Epithelial cell of proximal tubule (primary cell): ENCODE measurements at places on chromosomes 1 and 21.

DNA sequence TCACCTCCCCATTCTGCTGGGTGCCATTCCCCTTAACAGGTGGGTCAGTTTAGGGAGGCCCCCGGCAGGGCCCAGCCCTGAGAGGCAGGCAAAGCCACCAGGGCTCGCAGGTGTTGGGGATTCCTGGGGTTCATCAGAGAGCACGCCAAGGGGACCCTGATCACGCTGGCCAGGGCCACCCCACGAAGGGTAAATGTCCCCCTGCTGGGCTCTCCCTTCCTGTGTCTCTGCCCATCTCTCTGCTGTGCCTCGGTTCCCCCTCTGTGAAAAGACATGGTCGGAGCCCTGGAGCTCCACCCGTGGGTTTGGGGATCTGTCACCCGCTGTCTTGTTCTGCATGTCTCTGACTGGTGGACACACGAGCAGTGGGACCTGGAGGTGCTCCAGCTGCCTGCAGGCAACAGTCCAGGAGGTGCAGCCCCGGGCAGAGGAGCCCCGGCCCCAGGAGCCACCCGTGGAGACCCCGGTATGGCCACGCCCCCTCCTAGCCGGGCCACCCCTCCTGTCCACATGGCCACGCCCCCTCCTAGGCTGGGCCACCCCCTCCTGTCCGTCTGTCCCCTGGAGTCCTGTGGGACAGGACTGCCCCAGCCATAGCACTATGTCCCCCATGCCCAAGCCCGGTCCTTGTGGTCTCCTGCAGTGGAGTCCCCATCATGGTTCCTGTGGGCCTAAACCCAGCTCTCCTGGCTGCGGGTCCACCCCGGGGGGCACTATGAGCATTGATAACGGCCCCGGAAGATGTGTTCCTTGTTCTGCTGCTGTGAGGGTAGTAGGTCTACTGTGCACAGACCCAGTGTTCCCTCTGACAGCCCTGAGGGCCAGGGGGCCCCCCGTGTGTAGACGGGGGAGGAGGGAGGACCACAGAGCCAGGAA lies 6.5 kb downstream of the AIRE start:
- no peak for DNase-seq

GRCh38 chr21:20613654-20614053 lies 384.6 kb upstream of the NCAM2 start:
- DNase-seq, result no peak

- DNase-seq, result no peak
Observed at GRCh38 chr1:165574295-165574694, 30.5 kb downstream of the LRRC52 start.

GRCh38 chr1:206507284-206508129 lies at the start of gene RASSF5:
RASSF5 (plus strand) TSS chr1:206507531; CDS start chr1:206507603, 72 bp downstream.
- DNase-seq, result no peak

GRCh38 chr1:154598871-154599635 lies 8.9 kb downstream of the ADAR start:
- no peak for DNase-seq

DNA sequence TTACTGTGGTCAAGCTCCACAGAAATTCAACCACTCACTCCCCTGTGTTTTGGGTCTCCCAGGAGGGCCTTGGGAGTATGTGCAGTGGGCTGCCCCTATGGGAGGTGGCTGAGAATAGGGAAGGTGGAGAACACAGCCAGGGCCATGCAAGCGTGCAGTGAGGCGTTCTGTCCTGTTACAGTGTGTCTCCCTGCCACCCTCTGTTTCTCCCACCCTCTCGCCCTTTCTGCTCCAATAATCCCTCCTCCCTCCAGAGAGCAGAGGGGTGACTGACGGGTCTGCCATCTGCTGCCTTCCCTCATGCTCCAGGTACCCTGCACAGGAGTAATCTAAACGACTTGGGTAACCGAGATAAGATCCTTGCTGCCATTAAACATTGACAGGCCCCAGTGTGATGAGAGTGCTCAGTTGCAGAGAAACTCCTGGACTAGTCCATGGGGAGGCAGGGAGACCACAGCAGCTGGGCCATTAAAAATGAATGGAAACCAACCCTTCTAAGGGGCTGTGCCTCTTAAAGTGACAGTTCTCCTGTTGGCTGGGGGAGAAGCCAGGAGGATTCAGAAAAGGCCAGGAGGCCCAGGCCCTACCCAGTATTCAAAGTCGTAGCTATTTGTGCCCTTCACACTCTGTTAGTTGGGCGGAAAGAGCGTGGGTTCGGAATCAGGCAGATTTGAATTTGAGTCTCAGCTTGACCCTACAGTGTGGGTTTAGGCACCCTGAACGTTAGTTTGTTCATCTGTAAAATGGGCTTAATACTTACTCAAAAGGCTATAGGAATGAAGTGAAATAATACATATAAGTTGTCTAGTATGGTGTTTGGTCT lies 22.4 kb upstream of the BTG2 start:
- no peak for DNase-seq

DNA sequence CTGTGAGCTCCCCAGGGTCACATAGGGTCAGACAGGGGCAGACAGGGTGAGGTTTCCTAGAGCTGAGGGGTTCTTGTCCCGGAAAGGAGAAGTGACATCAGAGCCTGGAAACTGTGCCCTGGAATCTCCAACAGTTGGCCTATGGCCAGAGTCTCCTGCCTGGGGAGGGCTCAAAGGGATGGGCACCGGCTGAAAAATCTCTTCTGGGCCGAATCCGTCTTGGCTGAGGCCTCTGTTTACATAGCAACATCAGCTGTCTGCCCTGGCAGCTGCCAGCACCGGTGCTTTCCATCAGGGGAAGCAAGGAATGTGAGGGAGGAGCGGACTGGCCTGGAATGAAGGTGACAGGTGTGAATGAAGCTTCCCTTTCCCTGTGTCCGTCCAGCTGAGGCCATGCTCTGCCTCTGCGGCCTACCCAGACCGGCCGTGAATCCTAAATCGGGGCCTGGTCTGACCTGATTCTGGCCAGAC lies 30.7 kb downstream of the VASH2 start:
- no peak for DNase-seq

DNA sequence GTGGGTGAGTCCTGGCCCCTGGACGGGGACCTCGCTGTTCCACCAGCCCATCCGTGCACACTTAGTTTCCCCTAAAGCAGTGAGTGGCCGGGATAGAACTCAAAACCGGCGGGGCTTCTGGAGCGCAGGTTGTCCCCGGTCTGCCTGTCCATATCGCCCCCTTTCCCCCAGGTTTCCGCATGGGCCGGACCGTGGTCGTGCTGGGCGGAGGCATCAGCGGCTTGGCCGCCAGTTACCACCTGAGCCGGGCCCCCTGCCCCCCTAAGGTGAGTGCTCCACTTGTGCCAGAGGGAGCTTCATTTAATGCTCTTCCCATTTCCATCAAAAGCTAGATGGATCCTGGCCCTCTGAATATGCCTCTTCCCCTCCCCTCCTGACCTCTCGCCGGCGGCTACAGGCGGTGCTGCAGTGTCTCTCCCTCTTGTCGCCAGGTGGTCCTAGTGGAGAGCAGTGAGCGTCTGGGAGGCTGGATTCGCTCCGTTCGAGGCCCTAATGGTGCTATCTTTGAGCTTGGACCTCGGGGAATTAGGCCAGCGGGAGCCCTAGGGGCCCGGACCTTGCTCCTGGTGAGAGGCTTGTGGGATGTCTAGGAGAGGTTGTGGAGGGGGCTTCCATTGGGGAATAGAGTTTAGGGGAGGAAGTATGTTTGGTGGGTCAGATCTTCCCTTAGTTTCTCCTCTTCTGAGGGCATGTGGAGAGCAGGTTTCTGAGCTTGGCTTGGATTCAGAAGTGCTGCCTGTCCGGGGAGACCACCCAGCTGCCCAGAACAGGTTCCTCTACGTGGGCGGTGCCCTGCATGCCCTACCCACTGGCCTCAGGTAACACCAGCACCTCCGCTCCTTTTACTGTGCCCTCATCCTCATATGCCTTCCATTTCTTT lies 683 bp downstream of the PPOX start:
- no peak for DNase-seq

DNA sequence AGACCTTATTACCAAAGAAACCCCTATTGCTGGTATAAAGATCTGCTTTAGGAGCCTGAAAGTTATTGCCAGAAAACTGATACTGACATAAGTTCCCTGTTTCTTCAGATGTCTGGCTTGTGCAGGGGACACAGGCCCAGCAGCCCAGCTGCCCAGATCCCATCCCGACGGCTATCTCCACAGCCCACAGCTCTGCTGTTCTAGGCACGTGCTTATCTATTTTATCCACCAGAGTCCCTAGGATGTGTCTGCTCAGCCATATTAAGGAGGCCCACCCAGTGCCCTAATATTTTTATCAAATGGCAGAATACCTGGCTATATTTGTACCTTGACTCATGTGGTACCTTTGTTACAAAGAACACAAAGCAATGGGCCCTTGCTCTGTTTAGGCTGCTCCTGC lies 58.9 kb downstream of the DDX20 start:
- DNase-seq, result no peak

DNA sequence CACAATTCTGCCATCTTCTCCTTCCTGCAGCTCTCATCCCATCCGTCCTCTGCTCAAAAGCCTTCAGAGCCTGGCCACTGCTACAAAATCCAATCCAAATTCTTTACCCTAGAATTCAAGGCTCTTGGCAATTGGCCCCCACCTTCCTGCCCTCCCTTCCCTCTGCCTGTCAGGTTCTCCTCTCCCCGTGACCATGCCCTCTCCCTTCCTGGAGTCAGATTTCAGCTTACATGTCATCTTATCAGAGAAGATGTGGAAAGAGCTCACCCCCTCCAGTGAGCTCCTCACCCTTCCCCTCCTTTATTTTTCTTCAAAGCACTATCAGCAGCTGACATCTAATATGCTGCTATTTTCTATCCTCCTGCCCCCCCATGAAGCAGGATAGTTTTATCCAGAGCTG lies 86.9 kb downstream of the GRIK3 start:
- no peak for DNase-seq

- DNase-seq, result no peak
Observed at GRCh38 chr1:64038119-64038518, 165.3 kb upstream of the UBE2U start.

- no peak for DNase-seq
Observed at GRCh38 chr1:3074297-3074741, 5.3 kb downstream of the PRDM16 start.

GRCh38 chr1:19436716-19437476 lies 48.4 kb downstream of the CAPZB start:
- no peak for DNase-seq

DNA sequence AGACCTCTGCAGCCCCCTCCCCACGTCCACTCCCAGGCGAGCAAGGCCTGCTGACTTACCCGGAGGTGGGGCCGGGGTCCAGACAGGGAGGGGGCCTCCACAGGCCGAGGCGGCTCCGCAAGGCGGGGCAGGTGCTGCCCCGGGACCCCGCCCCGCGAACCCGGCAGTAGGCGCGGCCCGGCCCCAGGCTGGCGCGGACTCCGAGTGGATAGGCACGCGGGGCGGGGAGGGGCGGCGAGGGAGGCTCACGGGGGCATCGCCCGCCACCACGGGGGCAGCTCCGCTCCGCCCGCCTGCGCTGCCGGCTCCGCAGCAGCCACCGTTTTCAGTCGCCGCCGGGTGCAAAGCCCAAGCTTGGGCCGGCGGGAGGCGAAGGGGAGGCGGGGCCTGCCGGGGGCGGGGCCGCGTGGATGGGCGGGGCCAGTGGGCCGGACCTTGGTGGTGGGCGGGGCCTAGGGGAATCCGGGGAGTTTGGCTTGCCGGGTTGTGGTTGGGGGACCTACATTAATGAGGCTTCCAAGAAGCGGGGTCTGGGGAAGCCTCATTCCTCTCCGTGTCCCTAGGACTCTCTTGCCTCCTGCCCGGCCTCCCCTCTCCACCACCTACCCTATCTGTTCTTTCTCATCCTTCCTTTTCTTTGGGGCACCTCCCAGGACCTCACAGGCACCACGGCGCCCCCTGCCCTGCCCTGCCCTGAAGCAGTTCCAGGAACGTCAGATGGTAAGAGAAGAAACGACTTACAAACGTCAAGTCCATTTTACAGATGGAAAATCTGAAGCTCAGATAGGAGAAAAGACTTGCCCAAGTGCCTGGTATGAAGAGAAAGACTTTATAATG lies at the start of gene RIMS3:
TSS of gene RIMS3 (minus strand) at position 348 of the 837 bp plus-strand sequence. CDS start 23,757 bp downstream, outside the sequence.
- no peak for DNase-seq

DNA sequence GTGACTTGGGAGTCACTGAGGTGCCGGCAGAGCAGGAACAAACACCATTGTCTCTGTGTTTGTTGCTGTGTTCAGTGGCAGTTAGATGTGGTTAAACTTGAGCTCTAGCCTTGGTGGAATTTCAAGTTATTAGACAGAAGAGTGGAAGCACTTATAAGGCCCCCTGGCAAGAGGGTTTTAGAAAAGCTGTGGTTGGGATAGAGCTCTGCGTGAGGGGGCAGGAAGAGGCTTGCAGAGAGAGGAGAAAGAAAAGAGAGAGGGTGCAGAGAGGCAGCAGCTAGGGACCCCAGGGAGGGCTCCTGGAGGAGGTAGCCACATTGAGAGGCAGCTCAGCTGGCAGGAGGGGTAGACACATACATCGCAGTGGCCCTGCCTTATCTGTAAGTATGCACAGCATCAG lies 128.2 kb downstream of the GALNT2 start:
- no peak for DNase-seq

GRCh38 chr21:30251781-30252180 lies 31.0 kb downstream of the KRTAP24-1 start:
- no peak for DNase-seq

DNA sequence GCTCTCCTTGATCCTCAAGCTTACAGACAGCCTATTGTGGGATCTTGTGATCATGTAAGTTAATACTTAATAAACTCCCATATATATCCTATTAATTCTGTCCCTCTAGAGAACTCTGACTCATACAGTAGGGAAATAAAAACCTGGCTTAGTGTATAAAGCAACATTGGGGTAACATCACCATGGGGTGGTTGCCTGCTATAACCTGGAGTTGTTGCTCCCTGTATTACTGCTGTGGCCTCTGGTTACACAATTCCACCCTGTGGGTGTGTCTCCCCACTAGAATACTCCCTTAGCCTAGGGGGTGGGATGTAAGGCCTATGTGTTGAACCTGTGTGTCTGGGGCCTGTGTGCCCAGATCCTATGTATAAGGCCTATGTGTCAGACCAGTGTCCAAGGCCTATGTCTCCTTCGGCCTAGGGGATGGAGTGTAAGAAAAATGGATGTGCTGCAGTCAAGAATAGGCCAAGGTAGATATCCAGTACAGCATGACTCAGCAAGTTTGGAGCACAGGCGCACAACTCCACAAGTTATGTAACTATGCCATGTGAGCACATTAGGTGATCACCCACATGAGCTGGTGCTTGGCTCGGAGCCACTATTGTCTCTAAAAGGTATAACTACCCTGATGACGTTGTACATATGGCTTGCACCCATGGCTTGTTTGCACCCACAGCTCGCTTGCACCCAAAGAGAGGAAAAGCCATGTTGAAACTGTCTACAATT lies 96.8 kb upstream of the C1orf21 start:
- no peak for DNase-seq

- DNase-seq, result no peak
Observed at GRCh38 chr1:168408539-168408865, 127.8 kb downstream of the TBX19 start.

- no peak for DNase-seq
Observed at GRCh38 chr1:214953901-214954616, 128.5 kb upstream of the KCNK2 start.
